Lung (tissue), 17 donors: ENCODE measurements at places on chromosomes 2 and 18. TPM values are rescaled to one million over a fixed set of nuclear protein-coding genes. Genes with fewer than 3 reads are reported as not detected.
A peak's percentile ranks its signal among the peaks of the same experiment; 100 is the strongest.

The STPG4 gene
- total RNA-seq: 0.28 TPM

The ZNF521 gene
- total RNA-seq: 48.8 TPM

The CFAP221 gene
- total RNA-seq: 63.5 TPM

The CHRNG gene
- total RNA-seq: not detected

The LTBP1 gene
- total RNA-seq: 46.1 TPM

The DAW1 gene
- total RNA-seq: 9.2 TPM

The NLRC4 gene
- total RNA-seq: 15.3 TPM

The DSEL gene
- 9.0 TPM for total RNA-seq

The CFC1 gene
- not detected for total RNA-seq

The CNGA3 gene
- 0.40 TPM for total RNA-seq

The GAL3ST2 gene
- total RNA-seq: 0.40 TPM

The NT5DC4 gene
- 0.09 TPM for total RNA-seq

DNA sequence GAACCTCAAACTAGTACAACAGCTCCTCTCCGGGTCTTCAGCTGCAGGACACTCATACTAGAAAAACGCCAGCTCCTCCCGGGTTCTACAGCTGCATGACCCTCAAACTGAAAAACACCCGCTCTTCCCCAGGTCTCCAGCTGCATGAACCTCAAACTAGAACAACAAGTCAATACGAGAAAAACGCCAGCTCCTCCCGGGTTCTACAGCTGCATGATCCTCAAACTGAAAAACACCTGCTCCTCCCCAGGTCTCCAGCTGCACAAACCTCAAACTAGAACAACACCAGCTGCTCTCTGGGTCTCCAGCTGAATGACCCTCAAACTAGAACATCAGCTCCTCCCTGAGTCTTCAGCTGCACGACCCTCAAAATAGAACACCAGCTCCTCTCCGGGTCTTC lies 315.0 kb upstream of the TFPI start:
- no peaks in the 10 kb centered on the region for H3K4me1 ChIP-seq
- H3K27me3 ChIP-seq: no peaks in the 10 kb centered on the region
- no peaks in the 10 kb centered on the region for H3K36me3 ChIP-seq
- no peak for DNase-seq

DNA sequence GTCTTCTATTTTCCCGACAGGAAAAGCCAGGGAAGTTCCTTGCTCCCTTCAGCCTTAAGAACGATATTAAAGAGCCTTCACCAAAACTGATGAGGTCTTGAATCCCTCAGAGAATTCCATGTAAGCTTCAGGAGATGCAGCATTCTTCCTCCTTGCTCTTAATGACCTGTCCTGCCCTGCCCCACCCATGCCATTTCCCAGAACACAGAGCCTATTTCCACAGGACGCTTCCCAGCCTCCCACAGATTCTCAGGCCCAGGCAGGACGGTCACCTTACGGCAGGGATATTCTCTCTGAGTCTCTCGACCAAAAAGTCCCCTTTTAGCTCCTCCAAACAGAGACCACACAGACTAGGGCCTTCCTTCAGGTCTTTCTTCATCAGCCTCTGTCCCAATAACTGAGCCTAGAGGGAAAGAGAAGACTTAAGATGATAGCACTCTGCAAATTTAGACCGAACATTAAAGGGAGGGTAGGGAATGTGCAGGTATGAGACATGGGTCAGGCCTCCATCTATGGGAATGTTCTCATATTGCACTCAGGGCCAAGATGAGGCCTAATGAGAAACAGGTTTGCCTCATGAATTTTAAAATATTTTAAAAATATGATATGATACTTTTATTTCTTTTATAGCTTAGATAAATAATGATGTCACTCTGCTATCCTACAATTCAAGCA lies 62.1 kb downstream of the COBLL1 start:
- no peaks in the 10 kb centered on the region for H3K27me3 ChIP-seq
- DNase-seq: no peak
- H3K36me3 ChIP-seq: no peaks in the 10 kb centered on the region
- no peaks in the 10 kb centered on the region for H3K4me1 ChIP-seq
- H3K4me3 ChIP-seq: no peak overlapping the region
- peak overlapping the region; percentile 46 for H3K27ac ChIP-seq

- no peaks in the 10 kb centered on the region for H3K27me3 ChIP-seq
- no peak overlapping the region for H3K4me3 ChIP-seq
- H3K4me1 ChIP-seq: no peaks in the 10 kb centered on the region
Measured at GRCh38 chr18:74957588-74958224, 251.2 kb downstream of the PTGR3 start.

- H3K36me3 ChIP-seq: peaks cover 2% of the 10 kb centered on the region
- H3K4me1 ChIP-seq: peaks cover 2% of the 10 kb centered on the region
- peak overlapping the region; percentile 91 for H3K4me3 ChIP-seq
- DNase-seq: peak; percentile 88
Measured at GRCh38 chr2:61017003-61017555, 441 bp upstream of the PEX13 start.

DNA sequence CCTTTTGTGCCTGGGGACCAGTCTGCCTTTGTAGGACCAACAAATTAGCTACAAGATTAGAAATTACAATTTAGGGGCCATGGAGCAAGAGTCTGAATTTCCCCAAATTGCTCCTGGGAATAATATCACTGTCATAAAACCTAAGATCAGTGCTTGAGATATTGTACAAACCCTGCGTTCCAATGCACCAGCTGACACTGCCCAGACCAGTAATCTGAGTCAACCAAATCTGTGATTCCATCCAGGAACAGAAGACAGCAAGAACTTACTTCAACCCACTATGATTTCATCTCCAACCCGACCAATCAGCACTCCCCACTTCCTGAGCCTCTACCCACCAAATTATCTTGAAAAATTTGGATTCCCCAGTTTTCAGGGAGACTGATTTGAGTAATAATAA lies 1305.0 kb upstream of the NRXN1 start:
- H3K27me3 ChIP-seq: no peaks in the 10 kb centered on the region
- no peaks in the 10 kb centered on the region for H3K36me3 ChIP-seq
- H3K27ac ChIP-seq: no peak overlapping the region

DNA sequence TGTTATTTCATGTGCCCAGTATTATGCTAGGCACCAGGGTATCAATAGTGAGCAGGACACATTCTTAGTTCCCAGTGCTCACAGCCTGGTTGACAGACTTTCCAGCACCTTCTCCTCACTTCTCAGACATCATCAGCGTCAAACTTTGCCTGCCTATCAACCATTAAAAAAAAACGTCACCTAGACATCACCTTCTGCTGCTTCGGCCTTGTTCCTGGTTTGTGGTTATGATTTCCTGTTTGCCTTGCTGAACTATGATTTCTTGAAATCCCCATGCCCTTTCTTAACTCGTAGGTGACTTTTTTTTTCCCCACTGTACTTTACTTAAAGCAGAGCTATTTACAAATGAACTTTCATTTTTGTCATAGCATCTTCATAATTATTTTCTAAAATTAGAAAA lies 60.4 kb upstream of the NABP1 start:
- DNase-seq: no peak
- H3K27ac ChIP-seq: no peak overlapping the region
- no peak overlapping the region for H3K4me3 ChIP-seq
- H3K36me3 ChIP-seq: no peaks in the 10 kb centered on the region
- H3K27me3 ChIP-seq: no peaks in the 10 kb centered on the region

DNA sequence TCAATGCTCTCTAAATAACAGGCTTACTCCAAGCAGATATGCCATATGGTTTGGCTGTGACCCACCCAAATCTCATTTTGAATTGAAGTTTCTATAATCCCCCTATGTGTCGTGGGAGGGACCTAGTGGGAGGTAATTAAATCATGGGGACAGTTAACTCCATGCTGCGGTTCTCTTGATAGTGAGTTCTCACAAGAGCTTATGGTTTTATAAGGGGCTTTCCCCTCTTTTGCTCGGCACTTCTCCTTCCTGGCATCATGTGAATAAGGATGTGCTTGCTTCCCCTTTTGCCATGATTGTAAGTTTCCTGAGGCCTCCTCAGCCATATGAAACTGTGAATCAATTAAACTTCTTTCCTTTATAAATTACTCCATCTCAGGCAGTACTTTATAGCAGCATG lies 302.7 kb upstream of the ZC3H15 start:
- H3K27me3 ChIP-seq: no peaks in the 10 kb centered on the region
- DNase-seq: no peak
- H3K4me3 ChIP-seq: no peak overlapping the region

DNA sequence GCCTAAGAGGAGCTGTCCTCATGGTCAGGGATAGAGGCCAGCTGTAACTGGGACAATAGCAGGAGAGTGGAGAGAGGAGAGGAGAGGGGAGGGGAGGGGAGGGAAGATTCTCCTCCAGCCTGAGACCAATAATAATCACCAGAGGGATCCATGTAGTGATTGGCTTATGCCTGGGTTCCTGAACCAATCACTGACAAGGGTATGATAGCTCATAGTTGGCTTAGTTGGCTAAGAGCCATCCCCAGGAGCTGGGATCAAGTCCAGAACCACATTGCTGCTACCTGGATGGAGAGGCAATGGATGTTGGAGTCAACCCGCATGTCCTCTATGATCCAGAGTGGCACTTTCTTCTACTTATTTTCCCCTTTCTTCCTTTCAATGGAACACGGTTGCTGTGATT lies 7.7 kb upstream of the ST8SIA5 start:
- no peaks in the 10 kb centered on the region for H3K36me3 ChIP-seq
- no peak for DNase-seq
- no peak overlapping the region for H3K4me3 ChIP-seq
- no peaks in the 10 kb centered on the region for H3K27me3 ChIP-seq

- no peak for DNase-seq
- H3K27me3 ChIP-seq: peaks cover under 1% of the 10 kb centered on the region
- H3K27ac ChIP-seq: no peak overlapping the region
- H3K36me3 ChIP-seq: no peaks in the 10 kb centered on the region
Measured at GRCh38 chr2:134706587-134707329, 12.0 kb downstream of the TMEM163 start.

- H3K36me3 ChIP-seq: no peaks in the 10 kb centered on the region
- no peaks in the 10 kb centered on the region for H3K27me3 ChIP-seq
- DNase-seq: no peak
- H3K27ac ChIP-seq: no peak overlapping the region
Measured at GRCh38 chr2:137252934-137253333, 487.6 kb downstream of the THSD7B start.

DNA sequence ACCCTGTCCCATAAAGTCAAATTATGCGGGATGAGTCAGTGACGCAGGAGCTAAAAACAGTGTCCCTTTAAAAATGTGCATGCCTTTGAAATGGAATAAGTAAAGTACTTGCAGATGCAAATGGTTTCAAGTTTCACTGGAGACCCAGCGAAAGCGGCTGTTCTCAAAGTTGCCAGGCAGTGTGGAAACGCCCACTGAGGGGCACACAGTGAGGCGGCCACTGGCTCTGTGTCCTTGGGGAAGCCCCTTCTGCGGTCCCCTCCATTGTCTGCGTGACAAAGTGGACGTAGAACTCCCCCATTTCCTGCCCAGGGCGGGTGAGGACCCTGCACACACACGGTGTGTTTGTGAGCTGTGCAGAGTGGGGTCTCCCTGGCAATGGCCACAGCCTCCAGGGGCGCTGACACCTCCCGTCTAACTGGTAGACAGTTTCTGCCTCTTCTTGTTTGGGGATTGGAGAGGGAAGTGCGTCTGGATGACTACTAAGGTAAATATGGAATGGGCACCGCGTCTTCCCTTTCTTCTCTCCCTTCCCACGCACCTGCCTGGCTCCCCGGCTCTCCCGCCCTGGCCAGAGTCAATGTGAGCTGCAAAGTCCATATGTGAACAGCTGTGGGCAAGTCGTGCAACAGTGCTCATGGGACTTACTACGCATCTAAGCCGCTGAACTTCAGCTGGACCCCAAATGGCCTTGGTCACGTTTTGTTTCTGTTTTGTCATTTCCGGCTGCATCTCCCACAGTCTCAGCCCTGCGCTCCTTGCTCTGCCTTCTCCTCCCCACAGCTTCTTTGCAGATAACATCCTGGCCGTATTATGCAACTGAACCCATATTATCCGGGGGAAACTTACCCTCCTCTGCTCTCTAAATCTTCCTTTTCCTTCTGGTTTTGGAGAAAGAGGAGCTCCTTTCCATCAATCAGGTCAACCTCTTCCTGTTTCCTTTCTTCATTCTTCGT lies 33.7 kb upstream of the ZNF516 start:
- no peak overlapping the region for H3K27ac ChIP-seq
- no peaks in the 10 kb centered on the region for H3K27me3 ChIP-seq
- peaks cover 10% of the 10 kb centered on the region for H3K4me1 ChIP-seq
- H3K4me3 ChIP-seq: peak overlapping the region; percentile 27
- DNase-seq: peak; percentile 85

DNA sequence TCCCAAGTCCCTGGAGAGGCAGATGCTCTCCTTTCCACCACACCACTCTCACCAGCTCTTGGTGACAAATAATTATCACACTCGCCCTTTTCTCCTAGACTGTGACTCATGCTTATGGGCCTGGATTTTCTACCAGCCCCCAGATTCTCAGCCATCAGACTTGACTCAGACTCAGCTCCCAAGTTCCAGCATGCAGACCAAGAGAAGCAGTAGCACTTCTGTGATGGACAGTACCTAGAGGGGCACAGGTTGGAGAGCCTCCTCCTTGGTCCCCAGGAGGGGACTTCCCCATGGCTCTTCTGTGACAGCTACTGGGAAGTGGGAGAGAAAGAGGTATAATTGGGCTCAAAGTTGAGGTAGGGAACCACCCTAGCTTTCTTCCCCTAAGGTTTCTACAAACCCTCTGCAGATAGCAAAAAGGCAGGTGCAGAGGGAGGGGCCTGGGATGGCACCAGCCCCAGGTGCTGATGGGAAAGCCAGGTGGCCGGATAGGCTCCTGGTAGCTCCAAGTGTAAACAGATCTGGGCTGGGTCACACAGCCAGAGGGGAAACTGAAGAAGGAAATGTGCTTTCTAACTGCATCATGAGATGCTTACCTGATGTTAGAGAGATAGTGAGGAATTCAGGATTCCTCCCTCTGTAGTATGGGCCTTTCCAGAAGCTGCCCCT lies 4.1 kb downstream of the TCF23 start:
- no peak for DNase-seq
- no peak overlapping the region for H3K27ac ChIP-seq
- no peak overlapping the region for H3K4me3 ChIP-seq
- H3K4me1 ChIP-seq: no peaks in the 10 kb centered on the region
- no peaks in the 10 kb centered on the region for H3K27me3 ChIP-seq

DNA sequence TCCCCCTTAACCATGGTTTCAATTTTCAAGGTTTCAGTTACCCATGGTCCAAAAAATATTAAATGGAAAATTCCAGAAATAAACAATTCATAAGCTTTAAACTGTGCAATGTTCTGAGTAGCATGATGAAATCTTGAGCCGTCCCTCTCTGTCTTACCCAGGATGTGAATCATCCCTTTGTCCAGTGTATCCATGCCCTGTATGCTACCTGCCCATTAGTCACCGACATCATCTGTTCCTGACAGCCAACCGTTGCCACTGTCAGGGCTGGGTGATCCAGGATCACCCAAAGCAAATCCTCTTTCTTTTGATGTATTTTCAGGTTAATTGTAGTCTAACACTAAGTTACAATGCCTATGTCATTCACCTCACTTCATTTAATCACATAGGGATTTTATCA lies 15.7 kb upstream of the OLA1 start:
- H3K27me3 ChIP-seq: no peaks in the 10 kb centered on the region
- no peak for DNase-seq
- H3K4me3 ChIP-seq: no peak overlapping the region
- no peak overlapping the region for H3K27ac ChIP-seq
- H3K36me3 ChIP-seq: no peaks in the 10 kb centered on the region
